ENCODE measurements at places on chromosomes 5 and 9. TPM values are rescaled to one million over a fixed set of nuclear protein-coding genes. Genes with fewer than 3 reads are reported as not detected.

VDAC1 gene
- total RNA-seq = 182 TPM

PNPLA7 gene
- total RNA-seq = 14.0 TPM

GPR21 gene
- not detected for total RNA-seq

RNF183 gene
- not detected for total RNA-seq

CNTNAP3B gene
- 13.8 TPM for total RNA-seq

TMEM252 gene
- not detected for total RNA-seq

IL9 gene
- not detected for total RNA-seq

PRRX2 gene
- total RNA-seq = 4.1 TPM

PCDHGA6 gene
- total RNA-seq = 3.0 TPM

MAMDC2 gene
- total RNA-seq = 43.7 TPM

SLC25A2 gene
- 0.46 TPM for total RNA-seq

DMRT2 gene
- 1.1 TPM for total RNA-seq

DNA sequence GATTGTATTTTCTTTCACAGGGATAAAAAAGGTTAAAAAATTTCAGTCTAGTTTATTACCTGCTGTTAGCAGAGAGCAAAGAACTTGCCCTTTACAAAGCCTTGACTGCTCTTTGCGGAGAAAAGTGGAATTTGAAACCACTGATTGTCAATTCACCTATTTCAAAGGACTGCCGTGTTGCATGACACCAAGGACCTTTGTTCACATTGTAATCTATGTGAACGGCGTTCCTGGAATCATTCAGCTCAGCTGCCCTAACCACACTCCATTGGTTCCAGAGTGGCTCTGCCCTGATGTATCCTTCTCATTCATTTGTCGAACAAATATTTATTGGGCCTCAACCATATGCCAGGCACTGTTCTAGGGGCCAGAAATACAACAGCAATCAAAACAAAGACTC lies 377.5 kb upstream of the RFX3 start:
- DNase-seq = no peak

GRCh38 chr5:73544429-73545402 lies 20.7 kb downstream of the ANKRA2 start:
- DNase-seq = no peak

- DNase-seq = no peak
Measured at GRCh38 chr5:65186646-65187227, 295.0 kb downstream of the ADAMTS6 start.

- DNase-seq = no peak
Measured at GRCh38 chr5:95842854-95843544, 20.5 kb upstream of the GLRX start.

- no peak for DNase-seq
Measured at GRCh38 chr9:121853617-121854395, 202.4 kb downstream of the DAB2IP start.

DNA sequence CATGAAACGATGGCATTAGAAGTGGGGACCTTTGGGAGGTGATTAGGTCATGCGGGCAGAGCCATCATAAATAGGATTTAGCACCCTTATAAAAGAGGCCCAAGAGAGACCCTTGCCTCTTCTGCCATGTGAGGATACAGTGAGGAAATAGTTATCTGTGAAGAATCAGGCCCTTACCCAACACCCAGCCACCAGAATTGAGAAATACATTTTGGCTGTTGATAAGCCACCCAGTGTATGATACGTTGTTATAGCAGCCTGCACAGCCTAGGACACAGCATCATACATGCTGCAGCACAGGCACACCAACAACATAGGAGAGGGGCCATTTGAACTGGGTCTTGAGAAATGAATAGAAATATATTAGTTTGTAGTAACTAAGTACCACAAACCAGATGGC lies 8.0 kb upstream of the MAMDC2 start:
- no peak for DNase-seq

DNA sequence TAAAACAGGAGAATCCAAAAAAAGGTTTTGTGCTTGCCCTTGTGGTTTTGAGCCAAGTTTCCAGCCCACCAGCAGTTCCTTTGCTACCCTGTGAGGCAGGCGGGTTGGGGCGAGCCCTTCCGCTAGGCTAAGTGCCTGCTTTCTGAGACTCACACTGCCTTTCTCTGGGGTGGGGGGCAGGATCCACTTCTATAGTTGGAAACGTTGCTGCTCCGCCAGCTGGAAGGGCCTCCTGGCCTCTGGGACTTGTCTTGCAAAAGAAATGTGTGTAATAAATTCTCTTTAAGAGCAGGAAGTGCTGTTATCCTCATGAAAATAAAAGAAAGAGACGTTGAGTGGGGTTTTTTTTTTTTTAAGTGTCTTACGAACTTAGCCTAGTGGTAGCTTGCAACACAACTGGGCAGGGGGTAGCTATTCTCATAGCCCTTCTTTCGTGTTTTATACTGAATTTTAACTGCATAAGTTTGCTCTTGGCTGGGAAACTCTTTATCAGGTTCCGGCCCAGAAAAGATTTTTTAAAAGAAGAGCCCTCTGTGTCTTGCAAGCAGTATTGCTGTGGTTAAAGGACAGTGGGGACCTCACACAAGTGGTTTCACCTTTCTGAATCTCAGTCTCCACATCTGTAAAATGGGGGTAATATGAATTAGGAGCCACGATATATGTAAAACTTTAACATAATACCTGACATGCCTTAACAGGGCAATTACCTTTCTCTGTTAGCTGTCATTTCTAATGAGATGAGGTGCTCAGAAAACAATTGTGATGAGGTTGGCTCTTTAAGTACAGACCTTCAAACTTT lies 19.8 kb downstream of the JADE2 start:
- DNase-seq = no peak

DNA sequence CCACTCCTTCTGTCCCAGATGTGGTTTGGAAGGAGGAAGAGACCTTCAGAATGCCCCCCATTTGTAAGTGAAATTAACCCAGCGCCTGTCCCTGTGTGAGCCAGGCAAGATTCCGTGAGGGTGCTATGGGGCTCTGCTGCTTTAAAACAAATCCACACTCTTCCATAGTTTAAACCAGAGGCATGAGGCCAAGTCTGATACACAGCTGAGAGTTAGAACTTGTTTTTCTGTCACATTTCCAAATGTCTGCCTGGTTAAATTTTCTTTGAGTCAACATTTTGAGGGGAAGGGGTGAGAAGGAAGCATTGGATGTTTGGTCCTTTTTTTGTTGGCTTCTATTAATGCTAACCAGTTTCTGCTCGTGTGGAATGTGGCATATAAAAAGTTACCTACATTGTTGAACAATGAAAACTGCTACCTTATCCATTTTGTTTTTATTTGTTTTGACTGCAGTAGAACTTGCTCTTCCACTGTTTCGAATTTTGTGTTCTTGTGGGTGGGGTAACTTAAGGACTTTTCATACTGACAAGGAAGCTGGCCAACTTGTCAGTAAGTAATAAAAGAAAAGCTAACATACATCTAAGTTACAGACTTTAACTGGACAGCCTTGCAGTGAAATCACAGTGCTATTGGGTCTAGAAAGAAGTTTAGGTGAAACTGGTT lies 12.9 kb downstream of the RGMB start:
- DNase-seq = no peak

DNA sequence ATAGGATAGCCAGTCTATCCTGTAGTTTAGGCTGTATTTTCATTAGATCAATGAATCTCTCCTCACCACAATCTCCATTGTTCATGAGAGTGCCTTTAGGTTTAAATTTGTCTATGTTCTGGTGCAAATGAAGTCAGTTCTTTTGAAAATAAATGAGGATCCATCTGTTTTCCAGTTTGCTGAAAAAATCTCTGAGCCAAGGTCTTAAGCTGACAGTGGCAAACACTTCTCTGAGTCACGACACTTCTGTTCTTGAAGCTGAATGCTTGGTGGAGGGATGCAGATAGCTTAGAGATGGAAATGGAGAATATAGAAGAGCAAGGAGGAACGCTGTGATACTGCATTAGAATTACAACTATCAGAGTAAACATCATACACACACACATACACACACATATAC lies 34.9 kb downstream of the DMRTA1 start:
- DNase-seq = no peak

DNA sequence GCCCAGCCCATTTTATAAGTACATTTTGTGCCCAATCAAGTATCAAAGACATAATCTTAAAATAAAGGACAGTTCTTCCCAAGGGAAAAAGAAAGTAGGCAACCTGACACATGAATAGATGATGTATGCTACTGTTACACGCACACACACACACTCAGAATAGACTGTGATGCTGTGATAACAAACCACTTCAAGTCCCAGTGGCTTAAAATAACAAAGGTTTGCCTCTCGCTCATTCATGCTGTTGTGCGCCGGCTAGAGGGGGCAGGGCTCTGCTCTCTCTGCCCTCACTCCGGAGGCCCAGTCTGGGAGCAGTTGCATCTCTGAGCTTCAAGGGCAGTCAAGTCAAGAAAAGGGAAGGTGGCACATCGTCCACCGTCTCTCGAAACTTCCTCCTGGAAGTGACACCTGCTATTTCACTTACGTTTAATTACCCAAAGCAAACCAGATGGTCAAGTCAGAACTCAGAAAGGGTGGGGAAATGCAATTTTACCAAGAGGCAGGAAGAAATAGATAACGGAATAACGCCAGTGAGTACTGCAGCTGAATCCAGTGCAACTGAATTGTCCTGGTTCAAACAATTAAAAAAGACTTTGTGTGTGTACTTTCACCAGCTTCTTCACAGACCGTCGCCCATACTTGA lies 43.3 kb downstream of the ANKRD33B start:
- no peak for DNase-seq

DNA sequence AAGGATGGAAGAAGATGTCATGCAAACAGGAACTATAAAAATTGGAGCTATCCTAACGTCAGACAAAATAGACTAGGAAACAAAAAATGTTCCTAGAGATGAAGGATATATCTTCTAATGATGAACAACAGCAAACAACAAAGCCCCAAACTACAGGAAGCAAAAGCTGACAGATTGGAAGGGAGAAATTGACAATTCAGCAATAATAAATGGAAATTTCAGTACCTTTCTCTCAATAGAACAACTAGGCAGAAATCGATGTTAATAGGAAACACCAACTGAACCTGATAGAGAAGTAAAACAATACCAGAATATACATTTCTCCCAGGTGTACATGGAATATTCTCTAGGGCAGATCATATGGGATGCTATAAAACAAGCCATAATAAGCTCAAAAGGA lies 7.6 kb downstream of the SCGB3A1 start:
- no peak for DNase-seq

- no peak for DNase-seq
Measured at GRCh38 chr9:91320299-91320698, 41.4 kb downstream of the AUH start.

DNA sequence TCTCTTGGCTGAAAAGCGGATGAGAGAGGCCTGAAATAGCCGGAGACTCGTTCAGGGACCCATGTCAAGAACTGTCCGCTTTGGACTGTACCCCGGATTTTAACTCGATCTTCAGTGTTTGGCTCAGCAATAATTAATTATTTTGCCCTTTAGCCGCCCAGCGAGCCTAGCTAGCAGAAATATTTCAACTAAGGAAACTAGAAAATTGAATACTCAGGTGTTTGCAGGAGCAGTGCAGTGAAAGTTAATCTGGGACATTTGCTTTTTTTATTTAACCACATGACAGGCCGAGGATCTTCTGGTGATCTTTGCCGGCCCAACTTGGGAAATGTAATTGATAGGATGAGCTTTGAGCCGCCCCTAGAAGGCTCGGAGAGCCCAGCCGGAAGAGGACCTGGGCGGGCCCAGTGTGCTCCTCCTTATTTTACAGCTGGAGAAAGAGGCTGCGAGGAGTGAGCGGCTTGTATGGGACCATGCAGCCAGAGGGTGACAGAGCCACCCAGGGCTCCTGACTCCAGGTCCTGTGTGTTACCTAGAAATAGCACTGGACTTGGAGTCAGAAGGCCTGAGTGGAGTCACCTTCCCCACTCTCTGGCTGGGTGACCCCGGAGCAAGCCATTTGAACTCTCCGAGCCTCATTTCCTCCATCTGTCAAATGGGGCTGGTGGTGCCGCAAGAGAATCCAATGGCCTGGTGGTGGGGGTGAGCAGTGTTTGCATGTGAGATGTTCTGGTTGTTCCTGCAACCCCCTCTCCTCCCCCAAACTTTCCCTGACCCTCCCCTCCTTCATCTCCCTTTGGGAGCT lies 2.4 kb downstream of the PPARGC1B start:
- no peak for DNase-seq
